ENCODE measurements at places on chromosomes 13 and 19.

GRCh38 chr19:50231821-50232220 lies 28.4 kb downstream of the MYH14 start:
- DNase-seq = no peak

GRCh38 chr13:56314765-56315164 lies 826.0 kb upstream of the PRR20A start:
- DNase-seq = no peak

GRCh38 chr19:17323964-17324332 lies 10.7 kb downstream of the ANO8 start:
- DNase-seq = no peak

DNA sequence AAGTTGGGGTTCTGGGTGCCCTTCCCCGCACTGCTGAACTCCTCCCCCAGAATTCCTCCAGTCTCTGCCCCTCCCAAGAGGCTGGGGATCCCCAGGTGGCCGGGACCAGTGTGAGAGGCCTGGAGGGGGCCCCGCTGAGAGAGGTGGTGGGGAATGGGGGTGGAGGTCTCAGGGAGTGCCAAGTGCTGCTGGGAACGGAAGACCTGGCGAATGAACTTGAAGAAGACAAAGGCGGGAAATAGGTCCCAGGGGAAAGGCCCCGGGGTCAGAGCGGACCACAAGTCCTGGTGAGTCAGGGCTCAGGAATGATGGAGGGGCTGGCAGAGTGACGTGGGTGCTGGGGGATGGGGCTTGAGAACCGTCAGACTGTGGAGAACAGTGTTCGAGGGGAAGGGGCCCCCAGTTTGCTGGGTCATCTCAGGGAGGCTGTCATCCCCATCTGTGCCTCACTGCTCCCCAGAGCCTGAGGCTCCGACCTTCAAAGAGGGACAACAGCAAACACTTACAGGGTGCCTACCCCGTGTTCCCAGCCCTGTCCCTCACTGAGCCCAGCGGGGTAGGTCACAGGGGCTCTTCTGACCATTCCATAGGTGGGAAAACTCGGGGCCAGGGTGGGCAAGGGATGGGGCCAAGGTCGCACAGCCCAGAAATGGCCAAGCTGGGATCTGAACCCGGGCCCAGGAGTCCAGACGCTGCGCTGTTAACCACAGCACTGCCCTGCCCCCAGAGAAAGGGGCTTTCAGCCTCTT lies 16.0 kb upstream of the SEMA6B start:
- peak; percentile 32 for DNase-seq

DNA sequence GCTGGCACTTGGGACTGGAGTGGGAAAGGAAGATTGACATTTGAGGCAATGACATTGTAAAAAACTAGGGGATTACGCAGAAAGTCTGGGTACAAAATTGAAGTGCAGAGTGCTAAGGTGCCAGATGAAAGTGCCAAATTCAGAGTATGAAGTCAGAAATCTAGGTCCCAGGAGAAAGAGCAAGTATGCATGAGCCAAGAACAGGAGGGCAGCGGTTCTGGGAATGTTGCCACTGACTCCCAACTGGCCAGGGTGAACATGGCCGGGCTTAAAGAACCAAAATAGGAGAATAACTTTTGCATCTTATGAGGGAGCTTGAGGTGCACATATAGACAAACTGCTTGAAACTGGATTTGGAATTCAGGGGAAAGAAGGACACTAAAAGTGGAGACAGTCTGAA lies 495.8 kb upstream of the KLF12 start:
- DNase-seq = no peak

DNA sequence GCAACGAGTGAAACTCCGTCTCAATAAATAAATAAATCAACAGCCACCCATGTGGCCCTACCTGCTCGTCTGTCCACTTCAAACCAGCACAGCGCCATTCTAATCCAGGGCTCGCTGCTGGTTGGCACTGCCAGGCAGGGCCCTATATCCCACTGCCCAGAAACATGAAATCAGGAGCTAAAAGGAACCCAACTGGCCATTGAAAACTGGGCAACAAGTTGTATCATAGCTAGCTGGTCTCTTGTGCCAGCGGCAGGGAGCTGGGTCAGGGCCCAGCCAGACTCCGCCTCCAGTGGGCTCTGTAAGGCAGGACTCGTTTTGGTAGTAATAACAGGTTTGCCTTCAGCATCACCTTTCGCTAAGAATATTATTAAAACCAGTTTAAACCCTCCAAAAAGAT lies 39.3 kb downstream of the GGACT start:
- DNase-seq = no peak

DNA sequence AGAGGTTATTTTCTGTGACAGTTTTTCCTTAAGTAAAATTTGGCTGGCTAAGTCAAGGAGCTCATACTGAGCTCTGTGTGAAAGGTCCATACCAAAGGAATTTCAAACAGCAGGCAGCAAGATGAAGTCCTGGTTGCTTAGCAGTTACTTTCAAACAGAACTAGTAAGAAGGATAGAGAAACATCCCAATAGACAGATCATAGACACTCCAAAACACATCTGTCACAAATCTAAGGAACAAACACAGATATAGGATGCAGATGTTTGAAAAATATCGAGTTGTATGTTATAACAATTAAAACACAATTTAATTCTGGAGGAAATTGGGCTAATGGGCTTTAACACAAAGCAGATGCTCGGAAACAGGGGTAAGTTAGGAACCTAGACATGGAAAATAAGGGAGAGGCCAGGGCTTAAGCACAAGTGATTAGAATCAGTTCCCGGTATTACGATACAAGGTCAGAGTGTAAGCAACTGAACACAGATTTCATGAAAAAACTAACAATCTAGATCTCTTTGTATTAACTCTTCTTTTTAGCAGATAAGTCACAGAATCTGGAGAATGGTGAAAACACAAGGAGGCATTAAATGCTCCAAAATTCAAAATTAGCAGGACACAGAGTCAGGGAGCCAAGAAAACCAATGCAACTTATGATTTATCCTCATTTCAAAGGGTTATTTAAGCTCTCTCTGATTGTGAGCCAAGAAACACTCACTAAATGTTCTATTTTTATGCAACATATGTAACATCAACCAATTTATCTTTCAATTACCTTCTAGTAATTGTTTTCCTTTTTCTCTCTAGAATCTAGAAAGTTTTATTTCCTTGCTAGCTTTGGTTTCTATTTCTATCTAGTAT lies 1992.9 kb upstream of the PCDH20 start:
- DNase-seq = peak; percentile 57

DNA sequence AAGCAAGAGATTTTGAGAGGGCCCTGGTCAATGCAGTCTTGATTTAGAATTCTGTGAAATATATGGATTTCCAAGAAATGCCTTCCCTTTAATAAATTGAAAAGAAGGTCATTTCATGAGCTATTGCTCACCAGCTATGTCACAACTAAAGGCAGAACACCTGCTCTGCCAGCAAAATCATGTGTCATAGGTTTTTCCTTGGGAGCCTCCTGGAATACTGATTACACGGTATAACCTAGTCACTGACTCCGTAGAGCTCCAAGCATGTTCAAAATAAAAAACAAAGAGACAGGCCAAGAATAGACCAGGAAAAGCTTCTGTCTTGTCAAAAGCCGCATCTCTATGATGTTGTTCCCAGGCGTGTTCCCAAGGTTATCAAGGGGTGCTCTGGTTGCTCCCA lies 45.5 kb downstream of the HSPH1 start:
- no peak for DNase-seq

Data from NCI-H82 (cell line).